MM.1S (cell line): ENCODE measurements at places on chromosomes 5 and 9.

- no peaks in the 10 kb centered on the region for H3K27me3 ChIP-seq
- no peak overlapping the region for H3K27ac ChIP-seq
- H3K36me3 ChIP-seq: no peaks in the 10 kb centered on the region
- no peaks in the 10 kb centered on the region for H3K4me1 ChIP-seq
- H3K4me3 ChIP-seq: no peak overlapping the region
- no peak for DNase-seq
Measured at GRCh38 chr9:98552331-98552730, 156.4 kb downstream of the GABBR2 start.

DNA sequence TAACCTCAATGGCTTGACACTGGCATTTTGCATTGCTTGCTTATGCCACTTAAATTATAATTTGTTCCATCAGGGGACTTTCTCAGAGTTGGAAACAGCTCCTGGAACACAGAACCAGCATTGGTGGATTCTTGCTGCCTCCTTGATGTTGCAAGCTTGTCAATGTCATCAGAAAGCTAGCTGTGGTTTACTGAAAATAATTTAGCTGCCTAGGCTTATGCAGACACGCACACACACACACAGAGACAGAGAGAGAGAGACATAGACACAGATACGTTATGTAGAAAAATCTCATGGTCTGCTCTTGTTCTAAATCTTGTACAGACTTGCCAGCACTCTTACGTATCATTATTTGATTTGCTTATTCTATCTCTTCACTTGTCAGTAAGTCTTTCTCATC, 78.0 kb downstream of the HMHB1 start:
- DNase-seq: no peak
- no peaks in the 10 kb centered on the region for H3K27me3 ChIP-seq
- H3K27ac ChIP-seq: no peak overlapping the region
- H3K4me1 ChIP-seq: no peaks in the 10 kb centered on the region
- H3K36me3 ChIP-seq: no peaks in the 10 kb centered on the region
- H3K4me3 ChIP-seq: no peak overlapping the region

- no peaks in the 10 kb centered on the region for H3K27me3 ChIP-seq
- no peaks in the 10 kb centered on the region for H3K4me1 ChIP-seq
- no peak overlapping the region for H3K27ac ChIP-seq
- no peak overlapping the region for H3K4me3 ChIP-seq
Measured at GRCh38 chr9:124372038-124372437, 43.2 kb downstream of the PSMB7 start.

GRCh38 chr5:171586436-171586835, 167.0 kb downstream of the FGF18 start:
- no peaks in the 10 kb centered on the region for H3K4me1 ChIP-seq
- no peak overlapping the region for H3K4me3 ChIP-seq
- no peak overlapping the region for H3K27ac ChIP-seq
- DNase-seq: no peak
- no peaks in the 10 kb centered on the region for H3K27me3 ChIP-seq

DNA sequence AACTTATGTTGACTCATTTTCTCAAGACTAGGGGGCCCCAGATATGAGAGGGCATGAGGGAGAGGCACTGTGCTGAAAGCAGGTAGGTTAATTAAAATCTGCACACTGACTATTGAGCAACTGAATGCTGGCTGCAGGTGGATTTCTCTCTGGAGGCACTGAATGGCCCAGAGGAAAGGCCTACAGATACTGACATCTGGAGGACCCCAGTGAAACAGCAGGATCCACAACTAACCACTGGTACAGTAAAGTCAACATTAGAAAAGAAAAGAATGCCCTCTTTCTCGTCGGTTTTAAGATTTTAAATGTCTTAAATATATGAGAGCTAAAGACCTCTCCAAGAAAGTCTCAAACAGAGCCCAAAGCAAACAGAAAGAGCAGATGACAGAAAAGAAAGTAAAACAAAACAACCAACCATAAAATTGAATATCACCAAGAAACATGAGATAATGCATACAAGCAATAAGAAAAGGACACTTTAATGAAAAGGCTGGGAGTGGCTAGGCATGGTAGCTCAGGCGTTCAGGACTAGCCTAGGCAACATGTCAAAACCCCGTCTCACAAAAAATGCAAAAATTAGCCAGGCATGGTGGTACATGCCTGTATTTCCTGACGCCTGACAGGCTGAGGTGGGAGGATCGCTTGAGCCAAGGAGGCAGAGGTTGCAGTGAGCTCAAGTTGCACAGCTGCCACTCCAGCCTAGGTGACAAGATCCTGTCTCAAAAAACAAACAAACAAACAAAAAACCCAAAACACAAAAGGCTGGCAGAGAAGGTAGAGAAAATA, 43.3 kb downstream of the PUM3 start:
- H3K27ac ChIP-seq: no peak overlapping the region
- no peak for DNase-seq
- no peaks in the 10 kb centered on the region for H3K27me3 ChIP-seq

DNA sequence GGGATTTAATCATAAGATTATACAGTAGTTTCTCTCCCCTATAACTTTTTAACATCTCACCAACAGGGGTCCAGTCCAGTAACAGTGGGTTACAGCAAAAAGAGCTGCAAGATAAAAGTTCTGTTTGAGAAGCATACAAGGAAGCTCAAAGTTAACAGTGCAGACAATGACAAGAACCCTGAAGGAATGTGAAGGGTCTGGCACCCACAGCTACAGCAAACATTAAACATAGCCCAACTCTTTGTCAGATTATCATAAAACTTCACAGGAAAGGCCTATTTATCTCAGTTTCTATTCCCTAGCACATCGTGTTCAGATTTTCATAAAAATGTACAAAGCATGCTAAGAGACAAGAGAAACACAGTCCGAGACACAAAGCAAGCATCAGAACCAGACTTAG, 309.4 kb downstream of the DIRAS2 start:
- no peaks in the 10 kb centered on the region for H3K4me1 ChIP-seq
- no peaks in the 10 kb centered on the region for H3K27me3 ChIP-seq
- H3K27ac ChIP-seq: no peak overlapping the region
- no peak for DNase-seq
- no peak overlapping the region for H3K4me3 ChIP-seq

- no peaks in the 10 kb centered on the region for H3K36me3 ChIP-seq
- peaks cover 52% of the 10 kb centered on the region for H3K27me3 ChIP-seq
- no peaks in the 10 kb centered on the region for H3K4me1 ChIP-seq
- DNase-seq: peak; percentile 35
- no peak overlapping the region for H3K27ac ChIP-seq
Measured at GRCh38 chr9:132768932-132769905, 99.0 kb downstream of the GTF3C4 start.

DNA sequence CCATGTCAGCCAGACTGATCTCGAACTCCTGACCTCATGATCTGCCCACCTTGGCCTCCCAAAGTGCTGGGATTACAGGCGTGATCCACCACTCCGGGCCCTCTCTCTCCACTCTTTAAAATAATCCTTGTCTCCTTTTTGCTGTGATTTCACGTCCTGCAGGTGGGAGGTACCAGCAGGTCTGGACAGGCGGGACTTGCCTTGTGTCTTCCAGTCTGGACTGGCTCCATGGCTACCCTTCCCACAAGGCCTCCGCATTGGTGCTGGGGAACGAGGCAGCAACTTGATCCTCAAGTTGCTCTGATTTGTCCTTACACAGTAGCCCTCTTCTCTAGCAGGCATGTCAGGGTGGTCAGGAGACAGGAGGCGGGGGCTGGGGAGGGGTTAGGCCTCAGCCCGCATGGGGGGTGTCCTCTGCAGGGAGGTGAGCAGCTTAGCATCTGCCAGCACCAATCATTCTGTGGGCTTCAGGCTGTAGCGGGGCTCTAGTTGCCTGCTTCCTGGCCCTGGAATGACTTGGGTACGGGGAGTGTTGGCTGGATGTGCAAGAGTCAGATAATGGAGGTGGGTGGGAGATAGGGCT, 54.3 kb downstream of the TENT4A start:
- DNase-seq: no peak
- no peak overlapping the region for H3K4me3 ChIP-seq

- DNase-seq: no peak
- no peak overlapping the region for H3K27ac ChIP-seq
- H3K4me1 ChIP-seq: no peaks in the 10 kb centered on the region; the same call in 1 of the 2 replicates
Measured at GRCh38 chr5:169411786-169412430, 111.0 kb upstream of the SLIT3 start.

DNA sequence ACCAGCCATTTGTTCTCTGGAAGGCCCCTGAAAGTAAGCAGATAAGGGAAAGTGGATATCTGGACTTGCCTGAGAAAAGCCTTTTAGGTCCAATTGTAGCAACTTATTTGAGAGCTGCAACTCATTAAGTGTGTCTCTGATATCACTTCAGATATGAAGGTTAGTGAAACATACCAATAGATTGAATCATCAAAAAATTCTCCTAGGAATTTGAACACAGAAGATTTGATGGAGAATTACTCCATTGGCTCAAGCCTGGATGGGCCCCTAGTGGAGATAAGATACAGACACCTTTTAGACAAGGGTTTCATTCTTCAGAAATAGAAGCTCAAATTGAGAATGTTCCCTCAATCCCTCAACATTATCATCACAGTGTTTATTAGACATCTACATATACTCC, 356.7 kb downstream of the NDUFS4 start:
- no peak overlapping the region for H3K4me3 ChIP-seq
- H3K36me3 ChIP-seq: no peaks in the 10 kb centered on the region
- no peak for DNase-seq
- no peak overlapping the region for H3K27ac ChIP-seq

- H3K27ac ChIP-seq: no peak overlapping the region
- H3K4me1 ChIP-seq: no peaks in the 10 kb centered on the region
- H3K4me3 ChIP-seq: no peak overlapping the region
- H3K27me3 ChIP-seq: no peaks in the 10 kb centered on the region
- no peak for DNase-seq
Measured at GRCh38 chr9:101668421-101668820, 70.0 kb downstream of the GRIN3A start.

- no peaks in the 10 kb centered on the region for H3K27me3 ChIP-seq
- no peak overlapping the region for H3K4me3 ChIP-seq
- DNase-seq: no peak
- no peak overlapping the region for H3K27ac ChIP-seq
- no peaks in the 10 kb centered on the region for H3K4me1 ChIP-seq
Measured at GRCh38 chr9:28014212-28014611, 440.9 kb upstream of the C9orf72 start.

DNA sequence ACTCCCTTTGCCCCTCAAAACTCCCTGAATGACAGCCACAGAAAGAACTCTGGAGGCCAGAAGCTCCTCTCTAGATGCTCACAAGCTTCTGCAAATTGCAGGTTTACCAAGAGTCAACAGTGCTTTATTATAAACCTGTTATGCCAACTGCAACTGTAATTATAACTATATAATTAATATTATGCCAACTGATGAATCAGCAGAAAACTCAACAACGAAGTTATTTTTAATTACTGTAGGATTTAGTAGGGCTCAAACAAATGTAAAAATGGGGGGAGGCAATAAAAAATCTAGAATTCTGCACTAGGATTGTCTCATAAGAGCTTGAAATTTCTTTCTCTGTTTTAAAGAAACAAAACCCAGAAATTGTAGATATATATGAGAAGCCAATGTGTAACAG, 37.0 kb upstream of the OR2K2 start:
- no peak overlapping the region for H3K4me3 ChIP-seq
- H3K36me3 ChIP-seq: peaks cover 23% of the 10 kb centered on the region
- H3K27me3 ChIP-seq: no peaks in the 10 kb centered on the region
- H3K4me1 ChIP-seq: no peaks in the 10 kb centered on the region

GRCh38 chr9:89604729-89605464, at the start of gene GADD45G:
Gene GADD45G (plus strand): TSS chr9:89605012. CDS start chr9:89605122, 110 bp downstream.
- peaks cover 27% of the 10 kb centered on the region for H3K27me3 ChIP-seq
- peaks cover 4% of the 10 kb centered on the region; the same call in 1 of the 2 replicates for H3K4me1 ChIP-seq
- H3K4me3 ChIP-seq: peak within 1 kb of the TSS; percentile 74
- peak; percentile 87 for DNase-seq
- no peak within 1 kb of the TSS; the same call in 1 of the 2 replicates for H3K27ac ChIP-seq
- H3K36me3 ChIP-seq: no peaks in the 10 kb centered on the region

DNA sequence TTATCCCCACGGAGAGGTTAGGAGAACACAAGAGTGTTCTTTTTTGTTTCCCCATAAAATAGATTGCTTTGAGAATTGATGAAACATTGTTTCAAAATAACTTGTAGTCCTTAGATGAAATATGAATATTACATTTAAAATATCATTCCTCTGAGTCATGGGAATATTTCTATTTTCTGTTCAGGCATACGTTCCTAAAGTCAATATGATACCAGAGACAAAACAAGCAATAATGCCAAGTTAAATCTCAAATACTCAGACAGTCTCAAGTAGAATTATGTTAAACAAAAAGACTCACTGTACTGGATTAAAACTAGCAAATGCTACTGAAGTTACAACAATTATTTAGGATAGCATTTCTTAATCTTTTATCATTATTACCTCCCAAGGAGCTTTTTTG, 111.7 kb upstream of the C6 start:
- H3K27ac ChIP-seq: no peak overlapping the region
- no peaks in the 10 kb centered on the region for H3K4me1 ChIP-seq
- no peak for DNase-seq
- no peak overlapping the region for H3K4me3 ChIP-seq

GRCh38 chr5:51486158-51486557, 102.9 kb downstream of the ISL1 start:
- no peaks in the 10 kb centered on the region for H3K4me1 ChIP-seq
- DNase-seq: no peak
- H3K4me3 ChIP-seq: no peak overlapping the region

GRCh38 chr5:171840066-171840465, 54.4 kb downstream of the SMIM23 start:
- no peaks in the 10 kb centered on the region for H3K4me1 ChIP-seq
- no peaks in the 10 kb centered on the region for H3K27me3 ChIP-seq
- DNase-seq: no peak

- peak overlapping the region; percentile 71 for H3K4me3 ChIP-seq
- DNase-seq: peak; percentile 48
Measured at GRCh38 chr5:95836544-95836943, 14.0 kb upstream of the GLRX start.

DNA sequence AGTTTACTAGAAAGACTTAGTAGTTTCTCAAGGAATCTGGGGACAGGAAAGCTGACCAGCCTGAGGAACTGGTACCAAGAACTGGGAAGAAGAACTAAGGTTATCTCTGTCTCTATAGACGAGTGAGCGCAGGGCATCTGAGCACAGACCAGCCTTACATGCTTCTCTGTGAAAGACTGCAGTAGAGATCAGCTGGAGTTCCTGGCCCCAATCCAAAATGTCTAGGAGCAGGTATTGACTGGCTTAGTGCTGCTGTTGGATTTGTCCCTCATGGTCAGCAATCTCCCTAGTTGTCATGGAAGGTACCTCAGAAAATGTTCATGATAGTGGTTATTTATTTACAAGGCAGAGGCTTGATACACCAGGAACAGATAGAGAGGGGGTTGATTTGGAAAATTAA, 13.3 kb downstream of the NUP214 start:
- DNase-seq: no peak
- H3K4me3 ChIP-seq: no peak overlapping the region
- no peaks in the 10 kb centered on the region for H3K27me3 ChIP-seq
- H3K36me3 ChIP-seq: peaks cover 7% of the 10 kb centered on the region; the same call in 1 of the 2 replicates
